Stimulated activated CD4-positive, alpha-beta T cell treated with anti-CD3 and anti-CD28 coated beads, Interleukin-2, amount 100 ng/mL, for 4 hours (primary cell): ENCODE measurements at places on chromosomes 16 and 17.

DNA sequence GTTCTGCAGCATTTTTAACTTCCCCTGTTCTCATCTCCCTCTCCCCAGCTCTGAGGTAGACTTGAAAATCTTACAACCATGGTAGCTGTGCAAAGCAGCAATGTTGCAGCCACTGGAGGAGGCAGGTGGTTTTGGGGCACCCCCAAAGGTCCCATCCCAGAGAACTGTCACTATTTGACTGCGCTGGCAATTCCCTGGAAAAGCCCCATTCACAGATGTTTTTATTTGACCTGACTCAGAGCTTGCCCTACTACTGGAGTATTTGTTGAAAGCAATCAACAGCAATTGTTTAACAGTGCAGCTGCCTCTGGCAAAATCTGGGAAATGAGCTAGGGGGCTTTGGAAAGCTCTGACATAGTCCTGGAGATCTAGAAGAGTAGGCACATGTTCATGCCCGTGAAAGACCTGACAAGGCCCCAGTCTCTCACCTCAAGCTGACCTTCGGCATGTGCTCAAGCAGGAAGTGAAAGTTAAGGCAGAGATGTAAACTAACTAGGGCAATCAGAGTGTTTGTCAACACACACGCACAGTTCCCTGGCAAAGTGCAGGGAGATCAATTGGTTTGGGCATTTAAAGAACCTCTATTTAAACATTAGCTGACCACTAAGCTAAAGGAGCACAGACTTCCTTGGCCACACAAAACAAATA is 19.7 kb upstream of the PIK3R5 start:
- no peak for DNase-seq

- DNase-seq = no peak
Measured at GRCh38 chr17:65134035-65134434, 3.1 kb upstream of the RGS9 start.

DNA sequence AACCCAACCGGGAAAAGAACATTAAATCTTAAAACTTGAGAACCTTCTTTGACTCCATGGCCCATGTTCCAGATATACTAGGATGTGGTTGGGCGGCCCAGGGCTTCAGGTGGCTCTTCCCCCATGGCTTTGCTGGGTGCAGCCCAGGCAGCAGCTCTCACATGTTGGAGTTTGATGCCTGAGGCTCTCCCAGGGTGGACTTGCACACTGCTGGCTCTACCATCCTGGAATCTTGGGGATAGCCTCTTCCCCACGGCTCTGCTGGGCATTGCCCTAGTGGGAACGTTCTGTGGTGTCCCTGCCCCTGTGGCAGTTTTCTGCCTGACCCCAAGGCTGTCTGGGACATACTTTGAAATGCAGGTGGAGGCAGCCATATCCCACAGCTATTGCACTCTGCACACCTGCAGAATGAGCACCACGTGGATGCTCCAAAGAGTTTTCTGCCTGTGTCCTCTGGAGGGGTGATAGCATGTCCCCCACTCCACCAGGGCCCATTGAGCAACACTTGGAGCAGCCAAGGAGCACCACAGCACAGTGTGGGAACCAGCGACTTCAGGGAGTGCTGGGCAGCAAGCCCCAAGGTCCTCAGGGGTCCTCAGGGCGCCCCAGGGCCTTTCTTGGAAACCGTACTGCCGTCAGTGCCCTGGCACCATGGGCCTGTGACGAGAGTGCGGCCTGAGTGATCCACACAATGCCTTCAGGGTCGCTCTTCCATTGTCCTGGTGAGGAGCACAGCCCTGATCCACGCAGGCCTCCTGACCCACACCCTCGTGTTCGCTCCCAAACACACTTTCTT is 70.8 kb downstream of the GOSR1 start:
- DNase-seq = no peak

GRCh38 chr17:7258731-7259554 is 3.3 kb downstream of the CLDN7 start:
- no peak for DNase-seq

DNA sequence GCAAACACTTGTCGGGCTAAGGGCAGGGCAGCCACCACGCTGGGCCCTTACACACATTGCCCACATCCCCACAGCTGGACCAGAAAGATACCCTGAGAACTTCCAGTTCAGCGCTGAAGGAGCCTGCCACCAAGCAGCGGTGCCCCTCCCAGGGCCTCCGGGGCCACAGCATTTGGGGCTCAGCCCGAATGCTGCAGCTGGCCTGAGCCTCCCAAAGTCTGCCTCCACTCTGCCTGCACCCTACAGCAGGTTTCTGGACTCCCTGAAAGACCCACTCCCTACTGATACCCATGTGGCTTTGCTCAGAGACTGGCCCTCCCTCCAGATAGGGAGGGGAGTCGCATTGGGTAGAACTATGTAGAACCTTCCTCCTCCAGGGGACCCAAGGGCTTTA is 1.5 kb downstream of the MCRIP1 start:
- DNase-seq = no peak

DNA sequence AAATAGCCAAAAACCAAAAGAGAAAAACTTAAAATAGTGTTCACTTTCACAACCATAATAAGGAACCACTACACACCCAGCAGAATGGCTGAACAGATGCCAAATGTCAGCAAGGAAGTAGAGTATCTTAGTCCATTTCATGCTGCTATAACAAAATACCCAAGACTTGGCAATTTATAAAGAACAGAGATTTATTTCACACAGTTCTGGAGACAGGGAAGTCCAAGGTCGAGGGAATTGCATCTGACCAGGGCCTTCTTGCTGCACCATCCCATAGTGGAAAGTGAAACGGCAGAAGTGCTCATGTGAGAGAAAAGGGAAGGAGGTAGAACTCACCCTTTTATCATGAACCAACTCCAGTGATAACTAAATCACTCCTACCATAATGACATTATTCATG is 33.8 kb upstream of the CCL22 start:
- DNase-seq = no peak

DNA sequence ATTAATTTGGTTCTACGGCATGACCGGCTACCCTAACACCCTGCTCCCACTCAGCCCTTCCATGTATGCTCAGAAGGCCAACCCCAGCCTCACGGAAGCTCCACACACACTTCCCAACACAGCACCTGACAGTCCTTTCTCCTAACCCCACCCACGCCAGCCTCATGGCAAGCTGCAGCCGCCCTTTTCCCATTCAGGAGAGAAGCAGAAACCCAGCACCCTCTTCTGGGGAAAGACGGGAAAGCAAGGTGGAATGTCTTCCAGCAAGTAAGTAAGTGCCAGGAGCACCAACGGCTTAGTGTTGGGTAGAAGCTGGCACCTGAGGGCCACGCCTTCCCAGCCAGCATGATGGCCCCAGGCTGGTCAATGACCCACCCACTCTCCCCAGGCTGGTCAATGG is 32.1 kb downstream of the ABR start:
- no peak for DNase-seq

- DNase-seq = no peak
Measured at GRCh38 chr17:8506145-8506544, 70.5 kb downstream of the NDEL1 start.

GRCh38 chr16:83138976-83139690 is 512.4 kb downstream of the CDH13 start:
- no peak for DNase-seq

GRCh38 chr16:9417898-9418297 is 326.5 kb downstream of the HAPSTR1 start:
- DNase-seq = no peak

GRCh38 chr16:5557448-5557847 is 459.9 kb upstream of the EEF2KMT start:
- DNase-seq = no peak

- no peak for DNase-seq
Measured at GRCh38 chr17:28466521-28467048, 6.9 kb upstream of the SLC13A2 start.

- DNase-seq = no peak
Measured at GRCh38 chr16:13377143-13377542, 475.7 kb downstream of the SHISA9 start.

GRCh38 chr17:3723188-3723555 is 531 bp upstream of the HASPIN start:
- no peak for DNase-seq

DNA sequence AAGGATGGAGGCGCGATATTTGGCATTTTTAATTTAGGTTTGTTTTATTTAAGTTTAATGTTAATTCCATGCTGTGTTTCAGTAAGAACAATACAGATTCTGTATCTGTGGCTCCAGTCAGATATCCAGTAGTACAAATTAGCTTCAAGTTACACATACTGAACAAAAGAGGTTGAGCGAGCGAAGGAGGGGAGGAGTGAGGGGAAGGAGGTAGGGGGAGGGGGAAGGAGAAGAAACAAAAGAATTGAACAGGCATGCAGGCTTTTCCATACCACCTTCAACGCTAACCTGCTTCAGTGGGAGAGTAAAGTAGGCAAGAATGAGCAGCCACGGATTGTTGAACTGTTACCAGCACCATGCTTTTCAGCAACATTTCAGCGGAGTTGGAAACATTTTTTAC is 55.5 kb downstream of the YWHAE start:
- no peak for DNase-seq

DNA sequence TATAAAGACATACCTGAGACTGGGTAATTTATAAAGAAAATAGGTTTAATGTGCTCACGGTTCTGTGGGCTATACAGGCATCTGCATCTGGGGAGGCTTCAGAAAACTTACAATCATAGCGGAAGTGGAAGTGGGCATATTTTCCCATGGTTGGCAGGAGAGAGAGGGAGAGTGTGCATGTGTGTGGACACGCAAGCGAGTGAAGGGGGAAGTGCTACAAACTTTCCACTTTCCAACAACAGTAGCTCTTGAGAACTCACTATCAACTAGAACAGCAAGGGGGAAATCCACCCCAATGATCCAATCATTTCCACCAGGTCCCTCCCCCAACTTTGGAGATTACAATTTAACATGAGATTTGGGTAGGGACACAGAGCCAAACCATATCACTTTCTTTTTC is 11.1 kb downstream of the TAOK1 start:
- no peak for DNase-seq

DNA sequence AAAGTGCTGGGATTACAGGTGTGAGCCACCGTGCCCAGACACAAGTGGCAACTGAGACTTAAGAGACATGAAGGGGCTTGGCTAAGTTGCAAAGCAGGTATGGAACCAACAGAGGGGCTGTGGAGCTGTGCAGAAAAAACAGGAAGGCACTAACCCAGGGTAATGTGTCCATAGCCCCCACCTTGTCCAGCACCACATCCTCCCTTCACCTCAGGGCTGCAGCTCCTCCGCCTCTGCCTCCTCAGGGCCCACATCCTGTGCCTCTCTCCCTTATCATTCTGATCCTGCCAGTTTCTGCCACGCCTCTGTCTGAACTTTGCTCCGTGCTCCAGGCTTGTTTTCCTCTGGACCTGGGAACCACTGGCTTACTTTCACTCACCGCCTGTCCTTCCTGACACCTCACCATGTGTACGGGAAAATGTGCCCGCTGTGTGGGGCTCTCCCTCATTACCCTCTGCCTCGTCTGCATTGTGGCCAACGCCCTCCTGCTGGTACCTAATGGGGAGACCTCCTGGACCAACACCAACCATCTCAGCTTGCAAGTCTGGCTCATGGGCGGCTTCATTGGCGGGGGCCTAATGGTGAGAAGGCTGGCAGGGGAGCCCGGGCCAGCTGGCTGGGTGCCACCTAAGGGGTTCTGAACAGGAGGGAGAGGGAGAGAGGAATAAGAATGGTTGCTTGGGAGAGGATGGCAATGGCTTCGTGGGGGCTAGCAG is at the start of gene TM4SF5:
TM4SF5 (plus strand) TSS at position 368 of the 716 bp plus-strand sequence; CDS start at position 405, 37 bp downstream.
- no peak for DNase-seq

GRCh38 chr17:45369421-45369820 is 52.6 kb upstream of the MAP3K14 start:
- DNase-seq = no peak

- no peak for DNase-seq
Measured at GRCh38 chr16:4882633-4883285, 35.5 kb downstream of the UBN1 start.

DNA sequence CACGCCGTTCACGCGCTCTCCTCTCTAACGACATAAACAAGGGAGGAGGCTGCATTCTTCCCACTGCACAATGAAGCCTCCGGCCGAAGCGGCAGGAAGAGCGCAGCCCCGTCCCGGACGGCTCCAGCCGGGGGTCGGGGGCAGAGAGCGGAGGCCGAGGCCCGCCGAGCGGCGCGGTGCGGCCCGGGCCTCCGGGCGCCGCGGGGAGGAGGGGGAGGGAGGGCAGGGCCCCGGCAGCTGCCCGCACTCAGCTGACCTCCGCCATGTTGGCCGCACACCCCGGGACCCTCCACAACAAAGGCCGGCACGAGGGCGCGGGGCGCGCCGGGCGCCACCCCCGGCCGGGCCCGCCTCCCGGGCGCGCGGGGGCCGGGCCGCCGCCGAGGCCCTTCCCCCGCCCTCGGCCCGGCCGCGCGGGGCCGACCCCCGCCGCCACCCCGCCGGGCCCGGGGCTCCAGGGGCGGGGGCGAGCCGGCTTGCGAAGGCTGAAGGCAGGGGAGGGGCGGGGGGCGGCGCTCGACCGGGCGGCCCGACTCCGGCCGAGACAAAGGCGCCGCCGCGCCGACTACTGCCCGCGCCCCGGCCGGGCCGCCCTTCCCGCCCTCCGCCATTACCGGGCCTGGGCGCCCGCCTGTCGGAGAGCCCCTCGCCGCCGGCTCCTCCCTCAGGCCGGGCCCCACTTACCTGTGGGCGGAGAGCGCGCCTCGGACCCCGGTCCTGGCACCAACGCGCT is 527 bp downstream of the SIAH1 start:
- DNase-seq = no peak

DNA sequence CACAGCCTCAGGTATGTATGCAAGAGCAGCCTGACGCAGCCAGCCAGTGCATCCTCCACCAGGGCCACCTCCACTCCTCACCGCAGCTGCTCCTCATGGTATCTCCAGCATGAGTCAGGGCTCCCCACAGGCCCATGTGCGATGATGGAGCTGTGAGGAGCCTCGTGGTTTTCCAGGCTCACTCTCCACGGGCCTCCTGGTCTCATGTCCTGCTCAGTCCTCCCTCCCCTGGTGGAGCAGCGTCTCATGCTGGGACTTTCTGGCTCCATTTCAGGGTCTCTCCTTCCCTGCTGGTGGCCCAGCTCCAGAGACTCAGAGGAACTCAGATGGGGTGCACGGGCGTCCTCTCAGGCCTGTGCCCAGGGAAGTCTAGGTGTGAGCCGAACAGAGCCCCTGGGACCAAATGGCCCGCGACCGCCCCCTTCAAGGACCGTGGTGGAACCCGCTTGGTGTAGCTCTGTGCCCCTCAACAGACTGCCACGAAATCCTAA is 70.4 kb downstream of the METRNL start:
- no peak for DNase-seq

DNA sequence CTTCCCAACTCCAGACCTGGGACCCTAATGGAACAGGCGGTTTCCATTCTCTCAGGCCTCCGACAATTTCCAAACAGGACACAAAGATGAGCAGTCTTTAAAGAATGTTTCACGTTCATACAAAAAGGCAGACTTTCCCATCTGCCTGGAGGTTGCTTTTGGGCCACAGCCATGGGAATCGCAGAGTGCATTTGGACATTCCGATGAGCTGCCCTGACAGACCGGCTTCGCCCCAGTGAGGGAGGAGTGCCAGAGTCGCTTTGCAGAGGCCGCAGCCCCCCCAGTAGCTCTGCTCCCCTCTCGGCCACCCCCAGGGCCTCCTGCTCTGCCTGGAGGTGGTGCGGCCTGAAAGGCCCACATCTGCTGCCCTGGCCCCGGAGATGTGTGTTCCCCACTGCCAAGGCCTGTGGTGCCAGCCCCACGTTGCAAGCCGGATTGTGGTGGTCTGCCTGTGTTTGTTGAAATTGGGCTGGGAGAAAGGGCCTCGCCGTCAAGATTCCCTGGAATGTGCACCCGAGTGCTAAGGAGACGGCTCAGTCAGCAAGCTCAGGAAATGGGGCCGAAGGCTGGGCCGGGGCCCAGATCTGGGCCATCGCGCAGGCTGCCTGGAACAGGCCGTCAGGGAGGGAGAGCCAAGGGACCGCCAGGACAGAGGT is 89.8 kb downstream of the C16orf95 start:
- no peak for DNase-seq
